Neural crest cell (in vitro differentiated cells): ENCODE measurements at places on chromosomes 3 and 15.

- DNase-seq, result no peak
These were observed 31.2 kb downstream of the RFTN1 start for GRCh38 chr3:16482194-16482769.

- DNase-seq, result no peak
These were observed 155.2 kb downstream of the NSMCE3 start for GRCh38 chr15:29114221-29115092.

DNA sequence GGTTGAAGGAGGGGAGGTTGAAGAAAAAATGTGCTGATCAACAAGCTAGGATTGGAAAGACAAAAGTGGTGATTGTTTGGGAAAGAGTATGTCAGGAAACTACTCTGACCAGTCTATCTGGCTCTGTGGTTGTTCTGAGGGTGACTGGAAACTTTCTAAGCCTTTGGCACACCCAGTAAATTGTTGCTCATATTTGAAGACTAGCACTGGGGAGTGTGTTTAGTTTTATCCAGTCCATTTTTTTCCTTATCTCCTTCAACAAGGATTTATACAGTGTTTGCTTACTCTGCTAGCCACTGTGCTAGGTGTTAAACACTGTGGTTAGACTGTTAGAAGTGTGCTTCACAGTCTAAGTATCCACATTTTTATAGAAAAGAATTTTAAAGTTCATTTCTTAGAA is 28.8 kb downstream of the PPM1L start:
- DNase-seq, result no peak

DNA sequence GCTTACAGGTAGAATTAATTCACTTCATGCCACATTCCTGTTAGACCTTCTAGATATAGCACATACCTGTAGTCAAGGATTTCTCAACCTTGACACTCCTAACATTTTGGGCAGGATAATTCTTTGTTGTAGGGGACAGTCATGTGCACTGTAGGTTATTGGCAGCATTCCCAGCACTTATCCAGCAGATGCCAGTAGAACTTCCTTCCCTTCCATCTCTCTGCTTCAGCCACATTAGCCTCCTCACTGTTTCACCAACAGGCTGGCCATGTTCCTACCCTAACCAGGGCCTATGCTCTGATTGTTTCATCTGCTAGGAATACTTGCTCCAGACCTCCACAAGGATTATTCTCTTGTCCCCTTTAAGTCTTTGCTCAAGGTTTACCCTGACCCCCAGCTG is 68.0 kb upstream of the STAC start:
- DNase-seq, result no peak

DNA sequence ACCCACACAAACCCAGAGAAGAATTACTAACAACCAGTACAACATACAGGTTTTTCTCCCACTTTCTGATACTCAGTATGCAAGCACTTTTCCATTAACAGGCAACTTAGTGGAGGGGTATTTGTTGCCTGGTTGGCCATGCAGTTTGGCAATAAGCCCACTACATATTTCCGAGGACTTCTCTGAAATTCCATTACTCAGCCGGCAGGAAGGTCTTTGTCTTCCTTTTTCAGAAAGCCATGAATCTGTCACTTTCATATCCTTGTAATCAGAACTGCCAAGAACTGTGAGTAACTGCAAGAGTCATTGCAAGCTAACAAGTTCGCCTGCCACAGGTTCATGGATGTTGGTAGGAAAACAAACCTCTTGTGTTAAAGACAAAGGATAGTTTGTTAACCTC is 422.3 kb upstream of the ROBO1 start:
- DNase-seq, result no peak

DNA sequence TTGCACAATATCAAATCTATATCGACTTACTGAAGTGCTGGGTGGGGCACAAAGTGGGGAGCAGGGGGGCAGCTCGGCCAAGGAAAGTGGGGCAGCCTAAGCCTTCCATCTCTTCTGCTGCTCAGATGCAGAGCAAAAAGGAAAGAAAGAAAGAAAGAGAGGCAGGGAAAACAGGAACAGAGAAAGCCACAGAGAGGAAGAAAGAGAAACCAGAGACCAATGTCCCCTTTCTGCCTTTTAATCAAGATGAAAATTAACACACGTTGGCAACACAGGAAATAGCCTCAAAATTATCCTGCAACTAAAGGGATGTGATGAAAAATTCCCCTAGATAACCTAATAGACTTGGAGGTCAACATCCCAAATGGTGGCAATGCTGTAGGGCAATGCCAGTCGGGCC is 72.2 kb upstream of the RAD18 start:
- no peak for DNase-seq

DNA sequence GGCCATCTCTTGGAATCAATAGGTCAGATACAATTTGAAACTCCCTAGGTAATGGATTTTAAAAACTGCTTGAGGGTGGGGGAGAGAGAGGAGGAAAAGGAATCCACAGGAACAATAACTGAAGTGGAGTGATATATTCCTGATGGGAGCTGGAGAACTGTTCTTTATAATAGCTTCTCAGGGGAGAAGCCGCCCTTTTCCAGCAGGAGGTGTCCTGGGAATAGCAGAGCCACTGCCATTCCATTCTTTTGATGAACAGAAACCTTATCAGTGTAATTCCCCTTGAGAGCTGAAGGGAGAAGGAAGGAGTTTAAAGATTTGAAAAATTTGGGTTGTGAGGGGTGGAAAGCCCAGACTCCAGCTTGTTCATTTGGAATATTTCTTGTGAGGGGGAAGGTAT is 504.9 kb upstream of the DPH6 start:
- no peak for DNase-seq

GRCh38 chr15:57769266-57769665 is 62.8 kb downstream of the POLR2M start:
- no peak for DNase-seq

- DNase-seq, result no peak
These were observed 148.4 kb downstream of the ZIC4 start for GRCh38 chr3:147257944-147258343.

GRCh38 chr15:98807262-98807661 is 158.9 kb downstream of the IGF1R start:
- no peak for DNase-seq

DNA sequence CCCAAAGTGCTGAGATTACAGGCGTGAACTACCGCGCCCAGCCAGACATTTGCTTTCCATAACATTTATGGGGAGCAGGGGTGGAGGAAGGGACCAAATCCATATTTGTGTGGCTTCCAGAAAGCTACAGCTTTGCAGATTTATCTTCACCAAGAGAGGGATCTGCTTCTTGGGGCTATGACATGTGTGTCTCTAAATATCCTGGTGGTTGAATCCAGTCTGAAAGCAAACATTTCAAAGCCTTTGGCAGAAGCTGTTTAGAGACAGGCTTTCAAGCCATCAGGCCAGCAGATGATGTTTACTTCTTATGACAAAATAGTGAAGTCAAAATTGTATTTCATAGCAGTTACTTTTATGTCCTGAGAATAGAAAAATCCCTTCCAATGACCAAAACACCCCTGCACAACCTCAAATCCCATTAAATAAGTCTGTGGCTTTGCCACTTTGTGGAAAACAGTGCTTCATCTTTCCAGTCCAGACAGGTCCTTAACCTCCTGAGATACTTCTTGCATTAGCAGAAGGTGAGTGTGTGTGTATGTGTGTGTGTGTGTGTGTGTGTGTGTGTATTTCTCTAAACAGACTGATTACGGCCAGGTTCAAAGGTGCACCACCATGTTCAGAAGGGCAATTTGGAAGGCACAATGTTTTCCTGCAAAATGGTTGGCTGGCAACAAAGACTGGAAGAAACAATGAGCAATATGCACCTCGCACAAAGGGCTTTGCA is 191.4 kb upstream of the LRIG1 start:
- no peak for DNase-seq
